SJSA1 (cell line): ENCODE measurements at places on chromosomes 6 and 20. TPM values are rescaled to one million over a fixed set of nuclear protein-coding genes. Genes with fewer than 3 reads are reported as not detected.
A peak's percentile ranks its signal among the peaks of the same experiment; 100 is the strongest.

DNA sequence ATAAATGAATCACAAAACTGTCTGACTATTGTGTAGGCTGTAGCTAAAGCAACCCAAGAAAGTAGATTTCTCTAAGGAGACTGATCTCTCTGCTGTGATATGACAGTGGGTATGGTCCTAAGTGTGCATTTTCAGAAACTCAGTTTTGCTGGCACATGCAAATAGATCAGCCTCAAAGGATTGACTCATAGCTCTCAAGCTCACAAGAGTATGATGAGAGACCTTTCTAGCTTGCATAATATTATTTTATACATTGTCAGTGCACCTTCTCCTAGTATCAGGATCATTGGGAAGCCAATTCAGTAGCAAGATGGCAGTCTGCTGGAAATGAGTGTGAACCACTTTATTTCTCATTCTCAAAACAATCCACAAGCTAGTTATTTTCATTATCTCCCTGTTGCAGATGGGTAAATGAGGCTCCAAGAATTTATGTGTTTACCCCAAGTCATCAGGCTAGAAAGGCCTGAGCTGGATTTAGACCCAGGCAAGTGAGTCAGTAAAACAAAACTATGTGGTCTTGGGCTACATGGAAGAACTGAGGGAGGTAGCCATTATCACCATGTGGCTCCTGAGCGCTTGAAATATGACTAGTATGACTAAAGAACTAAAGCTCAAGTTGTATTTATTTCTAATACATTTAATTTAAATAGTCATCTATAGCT lies 27.9 kb upstream of the PLCB4 start:
- H3K4me1 ChIP-seq: no peaks in the 10 kb centered on the region
- no peaks in the 10 kb centered on the region for H3K36me3 ChIP-seq
- no peak overlapping the region for H3K4me3 ChIP-seq
- no peak overlapping the region for H3K27ac ChIP-seq
- no peaks in the 10 kb centered on the region for H3K27me3 ChIP-seq

Gene BMP6
- total RNA-seq: 1.4 and 1.7 TPM in 2 replicates

GRCh38 chr20:4160761-4161305 lies 145.5 kb upstream of the RNF24 start:
- H3K27me3 ChIP-seq: no peaks in the 10 kb centered on the region
- H3K4me1 ChIP-seq: peaks cover 12% of the 10 kb centered on the region
- H3K27ac ChIP-seq: no peak overlapping the region
- no peaks in the 10 kb centered on the region for H3K36me3 ChIP-seq

DNA sequence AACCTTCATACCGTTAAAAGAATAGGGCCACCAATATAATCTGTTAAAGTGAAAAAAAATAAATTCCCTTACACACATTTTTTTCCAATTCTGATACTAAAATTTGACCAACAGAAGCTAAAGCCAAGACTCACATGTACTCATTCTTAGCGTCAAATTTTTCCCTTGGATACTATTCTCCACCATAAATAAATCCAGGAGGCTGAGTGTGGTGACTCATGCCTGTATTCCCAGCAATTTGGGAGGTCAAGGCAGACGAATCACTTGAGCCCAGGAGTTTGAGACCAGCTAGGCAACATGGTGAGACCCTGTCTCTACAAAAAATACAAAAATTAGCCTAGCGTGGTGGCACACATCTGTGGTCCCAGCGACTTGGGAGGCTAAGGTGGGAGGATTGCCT lies 43.9 kb downstream of the SCML4 start:
- no peak overlapping the region for H3K27ac ChIP-seq
- H3K4me3 ChIP-seq: no peak overlapping the region
- H3K4me1 ChIP-seq: no peaks in the 10 kb centered on the region

DNA sequence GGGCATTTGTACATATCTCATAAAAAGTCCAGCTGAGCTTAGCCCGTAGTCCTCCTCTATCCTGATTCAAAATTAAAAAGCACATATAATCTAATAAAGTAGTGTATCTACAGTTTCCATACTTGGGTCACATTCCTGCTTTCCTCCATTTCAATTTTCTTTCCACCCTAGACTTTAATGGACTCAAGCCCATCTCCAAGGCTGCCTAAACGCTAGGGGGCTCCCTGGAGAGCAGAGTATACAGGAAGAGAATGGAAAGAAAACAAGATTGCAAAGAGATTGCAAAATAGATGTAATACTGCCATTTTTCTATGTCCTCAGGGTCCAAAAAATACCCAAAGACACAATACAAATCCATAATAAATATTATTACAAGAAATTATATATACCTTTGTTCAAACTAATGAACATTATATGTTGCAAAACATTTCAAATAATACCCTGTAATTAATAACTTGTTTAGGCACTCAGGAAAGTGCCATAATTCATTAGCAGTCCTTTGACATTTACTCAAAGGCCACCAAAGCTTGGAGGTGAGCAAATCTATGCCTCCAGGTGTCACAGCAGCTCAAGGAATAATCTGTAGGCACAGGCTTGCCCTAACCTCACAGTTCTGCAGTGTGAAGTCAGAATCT lies 2.4 kb upstream of the MCM3 start:
- no peaks in the 10 kb centered on the region for H3K27me3 ChIP-seq
- peak overlapping the region; percentile 18; the same call in 1 of the 2 replicates for H3K27ac ChIP-seq
- no peak overlapping the region for H3K4me3 ChIP-seq
- peaks cover 9% of the 10 kb centered on the region; the same call in 1 of the 2 replicates for H3K4me1 ChIP-seq
- DNase-seq: peak; percentile 64

DNA sequence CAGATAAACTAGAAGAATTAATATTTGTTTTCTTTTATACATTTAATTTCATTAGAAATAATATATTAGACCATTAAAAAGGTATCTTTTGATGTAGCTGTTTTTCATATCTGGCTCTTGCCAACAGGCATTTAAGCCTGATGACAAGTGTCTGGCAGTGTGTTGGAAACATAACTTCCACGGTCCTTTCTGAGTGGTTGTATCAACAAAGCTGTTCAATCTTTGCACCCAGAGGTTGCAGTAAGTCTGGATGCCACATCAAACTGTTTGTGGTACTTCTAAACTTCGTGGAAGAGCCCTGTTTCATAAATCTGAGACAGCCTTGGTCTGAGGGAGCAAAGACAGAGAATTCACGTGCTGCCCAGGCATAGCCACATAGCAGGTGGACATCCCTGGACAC lies 197.4 kb downstream of the TRDN start:
- no peaks in the 10 kb centered on the region for H3K4me1 ChIP-seq
- H3K4me3 ChIP-seq: no peak overlapping the region
- H3K27me3 ChIP-seq: no peaks in the 10 kb centered on the region
- no peak overlapping the region for H3K27ac ChIP-seq
- no peaks in the 10 kb centered on the region for H3K36me3 ChIP-seq

Gene OPRM1
- not detected in 2 replicates for total RNA-seq

DNA sequence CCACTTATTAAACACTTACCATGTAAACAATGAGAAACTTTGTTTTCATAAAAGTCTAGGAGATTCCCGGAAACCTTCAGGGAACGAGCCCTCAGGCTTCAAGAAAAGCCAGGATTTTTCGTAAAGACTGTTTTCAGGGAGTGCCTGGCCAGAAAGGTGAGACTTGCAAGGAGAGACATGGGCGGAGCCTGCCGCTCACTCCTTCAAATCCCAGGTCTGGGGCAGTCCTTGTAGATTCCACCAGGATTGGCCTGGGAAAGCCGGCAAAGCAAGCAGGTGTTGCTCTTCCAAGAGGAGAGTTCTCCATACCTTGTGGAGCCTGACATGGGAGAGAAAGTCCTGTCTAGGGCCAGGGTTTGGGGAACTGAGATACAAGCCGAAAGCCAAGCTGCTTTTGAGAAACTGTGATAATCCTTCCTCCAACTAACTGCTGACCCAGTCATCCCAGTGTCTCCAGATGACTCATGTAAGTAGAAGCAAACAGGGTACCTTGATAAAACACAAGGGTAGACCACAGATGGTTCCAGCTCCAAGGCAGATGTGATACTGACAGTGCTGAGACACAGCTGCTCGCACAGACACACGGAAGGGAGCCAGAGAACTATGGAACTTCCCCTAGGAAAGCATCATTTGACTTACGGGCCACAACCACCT lies 69.4 kb upstream of the NAA20 start:
- no peaks in the 10 kb centered on the region for H3K36me3 ChIP-seq
- H3K27ac ChIP-seq: peak overlapping the region; percentile 43
- peak; percentile 65 for DNase-seq
- H3K4me3 ChIP-seq: no peak overlapping the region
- H3K4me1 ChIP-seq: peaks cover 35% of the 10 kb centered on the region

Gene BLTP3A
- 2.8 and 5.4 TPM in 2 replicates for total RNA-seq

Gene OGFRL1
- 21.9 and 32.1 TPM in 2 replicates for total RNA-seq
